ENCODE measurements at places on chromosomes 1 and 21.

GRCh38 chr1:21553116-21553926 lies 44.1 kb downstream of the ALPL start:
- no peak for DNase-seq

DNA sequence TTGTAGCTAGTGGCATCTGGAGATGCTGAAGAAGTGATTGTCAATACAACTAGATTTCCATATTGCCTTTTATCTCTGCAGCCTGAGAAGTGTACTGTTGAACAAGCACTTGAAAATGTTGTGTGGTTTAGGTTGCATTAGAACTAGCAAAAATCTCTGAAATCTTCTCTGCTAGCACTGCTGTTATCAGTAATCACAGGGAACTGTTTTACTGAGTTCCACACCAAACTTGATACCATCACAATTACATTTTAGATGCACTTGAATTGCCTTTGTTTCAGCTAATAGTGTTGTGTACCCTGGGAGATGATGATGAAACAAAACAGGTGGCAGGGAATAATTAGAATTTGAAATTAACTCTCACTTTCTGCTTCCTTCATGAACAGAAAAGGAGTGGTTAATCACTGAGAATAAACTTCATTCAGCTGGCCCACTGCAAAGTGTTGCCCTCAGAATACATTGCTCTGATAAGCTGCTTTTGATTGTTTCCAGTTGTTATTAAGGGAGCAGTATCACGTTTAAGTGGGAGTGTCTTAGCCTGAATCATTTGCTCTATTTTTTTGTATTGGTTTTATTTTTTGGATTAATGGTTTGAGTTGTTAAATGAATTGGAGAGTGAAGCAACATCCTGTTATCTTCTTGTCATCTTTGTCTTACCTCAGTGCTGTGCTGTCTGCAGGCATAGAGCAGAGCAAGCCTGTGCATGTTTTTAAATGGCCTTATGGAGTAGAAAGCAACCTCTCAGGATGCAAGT lies 13.0 kb downstream of the FAM20B start:
- no peak for DNase-seq

GRCh38 chr1:163844459-163844858 lies 522.7 kb downstream of the NUF2 start:
- no peak for DNase-seq

DNA sequence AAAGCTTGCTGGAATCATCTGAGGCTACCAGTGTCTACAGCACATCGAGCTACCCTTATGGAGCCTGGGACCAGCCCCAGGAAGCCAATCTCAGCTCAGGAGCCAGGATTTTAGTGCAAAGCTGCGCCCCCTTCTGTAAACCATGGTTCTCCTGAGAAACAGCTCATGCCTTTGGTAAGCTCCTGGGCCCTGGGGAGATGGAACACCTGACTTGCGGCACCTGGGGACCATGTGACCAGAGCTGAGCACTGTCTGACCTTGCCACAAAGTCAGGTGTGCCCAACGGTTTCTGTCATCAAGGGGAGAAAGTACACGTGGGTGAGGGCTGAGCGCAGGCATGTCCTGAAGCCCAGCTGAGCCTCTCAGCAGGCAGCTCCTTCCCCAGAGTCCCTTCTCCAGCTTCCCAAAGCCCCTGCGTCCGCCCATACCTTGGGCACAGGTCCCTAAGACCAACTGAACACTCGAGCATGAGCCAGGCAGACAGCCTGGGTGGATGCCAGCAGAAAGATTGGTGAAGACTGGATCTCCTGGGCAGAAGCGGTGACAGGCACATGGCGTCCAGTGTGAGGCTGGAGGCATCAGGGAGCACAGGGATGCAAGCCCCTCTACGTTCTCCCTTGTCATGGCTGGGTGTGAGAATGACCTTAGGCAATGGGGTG lies 57.9 kb upstream of the TENT5B start:
- DNase-seq = no peak

GRCh38 chr21:16667395-16667794 lies 845.4 kb upstream of the CXADR start:
- DNase-seq = no peak

GRCh38 chr1:21164266-21164665 lies 12.4 kb downstream of the EIF4G3 start:
- no peak for DNase-seq

GRCh38 chr21:40852563-40852962 lies 5.6 kb upstream of the DSCAM start:
- no peak for DNase-seq

- no peak for DNase-seq
Observed at GRCh38 chr1:68429233-68429808, 20.4 kb downstream of the RPE65 start.

DNA sequence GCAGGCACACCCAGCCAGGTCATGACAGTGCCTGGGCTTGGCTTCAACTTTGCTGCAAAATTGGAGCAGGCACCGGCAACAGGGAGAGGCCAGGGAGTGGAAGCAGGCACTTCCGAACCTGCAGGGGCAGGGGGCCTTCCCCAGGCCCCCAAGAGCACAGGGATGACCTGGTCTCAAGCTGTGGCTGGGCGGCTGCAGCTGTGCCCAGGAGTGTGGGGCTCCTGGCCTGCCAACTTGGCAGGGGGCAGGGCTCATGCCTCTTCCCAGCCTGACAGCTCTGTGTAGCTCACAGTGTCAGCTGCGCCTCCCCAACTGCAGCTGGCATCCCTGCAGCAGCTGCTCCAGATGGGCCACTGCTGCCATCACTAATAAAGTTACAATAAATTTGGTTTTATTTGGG lies 51.5 kb upstream of the SCYL3 start:
- DNase-seq = no peak

- no peak for DNase-seq
Observed at GRCh38 chr1:36352910-36353878, 29.7 kb upstream of the EVA1B start.

GRCh38 chr1:181987334-181987895 lies 74.1 kb downstream of the ZNF648 start:
- no peak for DNase-seq

GRCh38 chr1:41672173-41672572 lies 187.7 kb upstream of the EDN2 start:
- no peak for DNase-seq

DNA sequence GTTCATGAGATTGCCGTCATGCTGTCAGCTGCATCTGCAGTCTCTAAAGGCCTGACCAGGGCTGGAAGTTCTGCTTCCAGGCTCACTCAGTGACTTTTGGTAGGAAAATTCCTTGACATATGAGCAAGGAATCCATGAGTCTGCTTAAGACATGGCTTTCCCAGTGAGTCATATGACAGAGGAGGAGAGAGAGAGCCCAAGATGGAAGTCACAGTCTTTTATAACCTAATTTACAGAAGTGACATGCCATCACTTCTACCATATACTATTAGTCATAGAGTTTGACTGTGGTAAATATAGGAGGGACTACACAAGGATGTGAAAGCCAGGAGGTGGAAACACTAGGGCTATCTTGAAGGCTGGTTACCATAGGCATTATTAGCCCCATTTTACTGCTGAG lies 115.2 kb downstream of the ROR1 start:
- DNase-seq = no peak

- no peak for DNase-seq
Observed at GRCh38 chr21:42764883-42765282, 111.5 kb downstream of the PDE9A start.

DNA sequence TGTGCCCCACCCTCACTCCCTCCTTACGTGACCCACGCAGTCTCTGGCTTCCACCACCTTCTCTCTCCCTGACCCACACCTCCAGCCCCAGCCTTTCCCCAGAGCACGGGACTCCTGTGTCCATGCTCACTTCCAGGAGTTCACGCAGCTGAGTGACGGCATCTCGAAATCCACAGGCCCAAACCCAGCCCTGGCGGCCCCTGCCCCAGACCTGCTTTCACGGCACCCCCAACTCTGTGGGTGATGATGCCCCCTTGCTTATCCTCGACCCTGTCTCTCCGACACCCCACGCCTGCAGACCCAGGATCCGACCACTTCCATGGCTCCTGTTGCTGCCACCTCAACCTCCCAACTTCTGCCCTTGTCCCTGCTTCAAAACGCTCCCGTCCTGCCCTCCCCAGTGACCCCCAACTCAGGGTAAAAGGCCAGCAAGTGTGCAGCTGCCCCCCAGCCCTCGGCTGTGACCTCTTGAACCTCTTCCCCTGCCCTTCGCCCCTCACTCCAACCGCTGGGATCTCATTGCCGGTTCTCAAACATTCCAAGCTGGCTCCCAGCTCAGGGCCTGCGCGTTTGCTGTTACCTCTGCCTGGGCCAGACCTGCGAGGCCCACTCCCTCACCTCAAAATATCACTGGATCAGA lies 30.4 kb upstream of the LAPTM5 start:
- no peak for DNase-seq

- DNase-seq = no peak
Observed at GRCh38 chr1:209728466-209728865, 23.8 kb downstream of the HSD11B1 start.

- DNase-seq = no peak
Observed at GRCh38 chr1:108570128-108570527, 10.2 kb downstream of the EEIG2 start.

DNA sequence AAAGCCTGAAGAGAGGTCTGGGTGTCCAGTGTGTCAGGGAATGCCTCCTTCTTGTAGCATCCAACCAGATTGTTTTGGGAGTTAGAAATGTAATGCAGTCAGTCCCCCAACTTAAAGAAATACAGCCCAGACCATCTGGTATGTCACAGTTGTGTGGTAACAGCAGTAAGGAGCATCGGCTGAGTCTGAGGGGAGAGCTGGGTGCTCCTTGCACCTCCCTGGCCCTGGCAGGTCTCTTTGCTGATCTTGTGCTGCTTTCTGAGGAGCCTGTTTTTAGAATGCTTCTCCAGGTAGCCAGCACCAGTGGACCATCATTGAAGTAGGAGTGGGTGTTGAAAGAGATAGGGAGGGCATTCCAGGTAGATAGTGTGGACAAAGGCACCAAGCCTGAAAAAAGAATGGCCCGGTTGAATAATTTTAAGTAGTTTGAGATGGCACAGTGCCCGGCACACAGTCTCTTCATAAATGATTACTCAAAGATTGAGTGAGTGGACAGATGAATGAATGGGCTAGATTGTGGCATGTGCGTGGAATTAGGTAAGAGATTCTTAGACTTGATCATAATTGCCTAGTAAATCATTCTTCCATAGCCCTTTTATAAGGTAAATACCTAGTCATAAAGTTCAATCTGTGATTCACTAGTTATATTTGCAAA lies 46.5 kb downstream of the LAMC1 start:
- DNase-seq = no peak

DNA sequence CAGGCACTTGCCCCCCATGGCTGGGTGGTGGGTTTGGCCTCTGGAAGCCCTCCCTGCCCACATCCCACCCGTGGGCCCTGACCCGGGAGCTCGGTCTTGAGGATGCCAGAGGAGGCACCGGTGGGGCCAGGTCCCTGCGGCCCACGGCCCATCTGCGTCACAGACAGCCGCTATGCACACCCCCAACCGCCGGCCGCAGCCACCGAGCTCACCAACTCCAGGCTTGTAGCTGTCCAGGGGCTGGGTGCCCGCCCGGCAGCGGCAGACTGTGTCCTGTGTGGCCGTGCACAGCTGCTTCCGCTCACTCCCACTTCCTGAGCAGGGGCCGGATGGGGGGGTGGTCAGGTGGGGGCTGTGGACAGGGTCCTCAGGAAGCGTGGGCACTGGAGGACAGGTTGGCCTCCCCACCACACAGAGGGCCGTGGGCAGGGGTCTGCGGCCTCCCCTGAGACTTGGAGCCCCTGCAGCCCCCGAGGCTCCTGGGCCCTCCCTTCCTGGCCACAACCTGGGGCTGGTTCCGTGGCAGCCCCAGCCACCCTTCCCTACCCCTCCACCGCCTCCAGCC lies 1.1 kb downstream of the TNFRSF4 start:
- no peak for DNase-seq

- DNase-seq = no peak
Observed at GRCh38 chr1:22437573-22437972, 14.1 kb upstream of the ZBTB40 start.

DNA sequence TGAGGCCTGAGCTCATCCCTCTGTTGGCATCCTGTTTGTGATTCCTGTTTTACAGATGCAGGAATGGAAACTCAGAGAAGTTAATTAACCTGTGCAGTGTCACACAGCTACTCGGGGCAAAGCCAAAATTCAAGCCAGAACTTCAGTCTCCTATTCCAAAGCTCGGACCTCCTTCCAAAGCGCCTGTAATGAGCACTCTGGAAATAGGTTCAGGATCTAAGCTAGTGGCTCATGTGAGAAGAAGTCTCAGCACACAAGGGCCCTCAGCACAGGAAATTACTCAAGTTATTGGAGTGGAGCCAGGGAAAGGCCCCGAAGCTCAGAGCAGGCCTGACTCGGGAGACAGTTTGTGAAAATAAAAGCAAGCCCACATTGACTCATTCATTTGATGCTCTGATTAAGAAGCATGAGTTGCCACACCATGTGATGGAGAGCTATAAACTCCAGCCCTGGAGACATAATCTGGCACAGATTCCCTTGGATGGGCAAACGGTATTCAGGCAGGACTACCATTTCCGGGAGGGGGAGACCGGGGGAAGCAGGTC lies 50.6 kb upstream of the LYST start:
- DNase-seq = peak; percentile 76

Measured in thoracic aorta (tissue), 2 donors.